Amniotic stem cell (primary cell): ENCODE measurements at places on chromosomes 4 and X.

DNA sequence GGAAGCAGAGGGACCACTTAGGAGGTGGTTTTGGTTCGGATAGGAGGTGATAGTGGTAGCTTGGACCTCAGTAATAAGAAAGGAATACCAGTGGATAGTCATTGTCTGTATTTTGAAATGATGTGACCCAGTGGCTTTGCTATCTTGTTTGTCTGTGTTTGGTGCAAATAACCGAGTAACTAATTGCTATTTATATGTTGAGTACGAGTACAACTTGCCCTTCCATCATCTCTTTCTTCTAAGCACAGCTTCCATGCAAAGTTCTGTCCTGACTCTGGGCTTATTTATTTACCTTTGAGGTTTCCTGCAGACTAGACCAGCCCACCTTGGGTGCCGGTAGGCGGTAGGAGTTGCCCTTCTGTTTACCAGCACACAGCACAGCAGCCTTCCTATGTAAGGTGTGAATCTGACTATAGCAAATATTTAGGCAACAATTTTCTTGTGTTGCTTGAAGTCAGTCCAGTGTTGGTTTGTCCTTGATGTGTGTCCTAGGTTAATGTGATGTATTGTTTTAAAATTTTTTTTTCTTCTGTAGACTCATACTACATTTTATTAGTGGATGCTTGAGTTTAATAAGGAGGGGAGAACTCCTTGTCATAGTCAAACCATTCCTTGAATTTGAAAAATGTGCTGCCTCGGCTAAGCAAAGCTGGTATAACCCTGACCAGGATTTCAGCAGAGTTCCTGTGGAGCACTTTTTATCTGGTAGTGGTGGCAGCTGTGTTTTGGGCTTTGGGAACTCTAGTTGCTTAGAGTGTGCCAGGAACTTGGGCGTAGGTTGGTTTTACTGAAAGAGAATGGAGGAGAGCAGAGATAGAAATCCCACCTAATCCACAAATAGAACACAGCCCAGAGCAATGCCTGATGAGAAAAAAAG lies 21.9 kb downstream of the PTTG2 start:
- no peak for DNase-seq

GRCh38 chrX:73922856-73923455 lies 360.0 kb downstream of the CHIC1 start:
- DNase-seq, result no peak

DNA sequence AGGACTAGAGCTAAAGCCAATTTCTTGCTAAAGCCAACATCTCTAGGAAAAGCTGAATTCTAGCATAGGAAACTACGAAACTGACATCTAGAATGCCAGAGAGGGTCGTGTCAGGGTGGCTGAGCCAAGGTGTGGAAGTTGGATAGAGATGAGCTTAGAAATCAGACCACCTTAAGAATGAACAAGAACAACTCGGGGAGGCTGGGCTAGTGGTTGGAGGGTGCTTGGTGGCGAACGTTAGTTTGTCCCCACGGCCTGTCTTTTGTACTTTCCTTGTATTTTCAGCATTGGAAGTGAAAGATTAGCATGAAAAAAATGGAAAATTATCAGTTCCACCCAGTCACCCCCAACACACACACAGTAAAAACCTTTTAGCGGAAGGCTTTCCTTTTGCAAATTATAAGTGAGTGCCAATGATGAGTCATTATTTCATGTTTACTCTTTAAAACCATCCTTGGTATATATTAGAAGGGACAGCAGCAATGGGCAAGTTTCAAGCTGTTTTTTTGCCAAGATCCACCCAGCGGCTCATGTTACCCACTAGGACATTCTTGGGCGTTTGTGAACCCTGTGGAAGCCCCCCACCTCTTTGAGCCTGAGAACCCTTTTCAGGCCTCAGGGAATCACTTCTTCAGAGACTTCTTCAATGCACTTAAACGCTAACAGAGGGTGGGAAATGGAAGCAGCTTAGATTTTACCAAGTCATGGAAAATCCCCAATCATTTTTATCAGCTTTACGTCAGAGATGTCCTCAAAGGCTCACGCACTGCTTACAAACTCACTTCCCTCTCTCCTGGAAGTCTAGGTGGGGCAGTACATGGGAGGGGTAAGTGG lies 4.9 kb upstream of the PPEF1 start:
- no peak for DNase-seq

DNA sequence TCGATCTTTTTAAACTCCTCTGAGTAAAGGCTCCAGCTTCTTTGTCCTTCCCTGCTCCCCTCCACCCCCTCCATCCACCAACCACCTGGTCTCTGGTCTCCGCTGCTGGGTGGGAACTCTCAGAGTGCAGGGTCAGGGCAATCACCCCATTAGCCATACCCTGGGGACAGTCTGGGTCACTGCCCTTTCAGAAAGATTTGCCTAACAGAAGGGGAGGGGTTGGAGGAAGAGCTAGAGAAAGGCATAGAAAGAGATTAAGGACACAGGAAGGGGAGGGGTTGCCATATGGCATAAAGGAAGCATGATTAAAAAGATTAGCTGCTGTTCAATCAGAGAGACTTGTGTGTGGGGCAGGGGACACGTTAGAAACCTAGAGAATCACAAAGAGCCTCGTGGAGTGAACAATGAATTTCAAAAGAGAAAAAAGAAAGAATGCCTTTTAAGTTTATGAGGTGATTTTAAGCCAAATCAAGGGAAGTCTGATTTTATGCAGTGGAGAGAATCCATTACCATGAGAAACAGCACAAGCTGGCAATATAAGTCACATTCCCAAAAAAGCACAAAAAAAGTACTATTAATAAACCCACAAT lies 115.5 kb upstream of the ACSL4 start:
- no peak for DNase-seq

DNA sequence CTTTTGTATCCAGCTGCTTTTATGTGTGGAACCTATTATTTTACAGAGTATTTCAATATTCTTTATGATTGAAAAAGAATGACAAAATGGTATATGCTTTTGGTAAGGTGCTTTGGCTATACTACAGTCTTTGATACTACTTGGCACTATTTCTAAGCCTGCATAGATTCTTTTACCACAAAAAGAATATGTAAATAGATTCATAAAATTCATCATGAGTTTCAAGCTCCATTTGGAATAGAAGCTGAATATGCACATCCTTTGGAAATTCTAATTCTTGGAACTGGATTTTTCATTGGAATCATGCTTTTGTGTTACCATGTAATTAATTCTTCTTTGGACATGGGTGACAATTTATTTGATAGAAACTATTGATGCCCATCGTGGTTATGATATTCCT lies 60.2 kb upstream of the SYTL5 start:
- DNase-seq, result no peak

GRCh38 chr4:19657856-19658255 lies 593.8 kb upstream of the SLIT2 start:
- no peak for DNase-seq

GRCh38 chr4:121792966-121793365 lies 8.2 kb upstream of the EXOSC9 start:
- DNase-seq, result no peak

DNA sequence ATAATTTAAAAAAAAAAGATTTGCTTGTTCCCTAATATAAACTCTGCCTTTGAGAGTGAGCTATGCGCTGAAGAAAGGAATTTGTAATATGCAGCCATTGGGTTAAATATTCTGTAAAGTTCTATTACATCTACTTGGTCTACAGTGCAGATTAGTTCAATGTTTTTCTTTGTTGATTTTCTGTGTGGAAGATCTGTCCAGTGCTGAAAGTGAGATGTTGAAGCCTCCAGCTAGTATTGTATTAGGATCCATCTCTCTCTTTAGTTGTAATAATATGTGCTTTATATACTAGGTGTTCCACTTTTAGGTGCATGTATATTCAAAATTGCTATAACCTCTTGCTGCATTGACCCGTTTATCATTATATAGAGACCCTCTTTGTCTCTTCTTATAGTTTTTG lies 49.8 kb downstream of the MAGEE1 start:
- no peak for DNase-seq

GRCh38 chrX:37454537-37455285 lies 105.5 kb downstream of the PRRG1 start:
- no peak for DNase-seq

- peak; percentile 50 for DNase-seq
Observed at GRCh38 chrX:118726887-118727685, at the start of gene IL13RA1. Gene IL13RA1, plus strand, starts transcription at chrX:118727606. Its CDS starts 33 bp downstream, at chrX:118727639.

GRCh38 chrX:28847423-28847822 lies 260.2 kb downstream of the IL1RAPL1 start:
- no peak for DNase-seq

DNA sequence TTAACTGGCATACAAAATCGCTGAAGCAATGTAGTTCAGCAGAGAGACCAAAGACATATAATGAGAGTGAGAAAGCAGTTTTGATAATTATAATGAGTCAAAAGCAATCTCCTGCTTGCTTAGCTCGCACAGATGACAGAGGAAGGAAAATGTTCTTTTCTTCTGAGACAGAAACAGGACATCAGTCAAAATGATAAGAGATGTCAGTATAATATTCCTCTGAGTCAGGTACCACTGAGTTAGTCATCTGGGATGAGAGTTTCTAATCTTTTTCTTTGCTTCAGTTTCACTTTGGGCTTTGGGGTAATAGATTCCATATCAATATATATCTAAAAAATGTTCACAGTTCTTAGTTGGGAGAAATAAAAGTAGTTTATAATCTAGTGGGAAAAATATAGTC lies 387.2 kb downstream of the PCDH7 start:
- no peak for DNase-seq

DNA sequence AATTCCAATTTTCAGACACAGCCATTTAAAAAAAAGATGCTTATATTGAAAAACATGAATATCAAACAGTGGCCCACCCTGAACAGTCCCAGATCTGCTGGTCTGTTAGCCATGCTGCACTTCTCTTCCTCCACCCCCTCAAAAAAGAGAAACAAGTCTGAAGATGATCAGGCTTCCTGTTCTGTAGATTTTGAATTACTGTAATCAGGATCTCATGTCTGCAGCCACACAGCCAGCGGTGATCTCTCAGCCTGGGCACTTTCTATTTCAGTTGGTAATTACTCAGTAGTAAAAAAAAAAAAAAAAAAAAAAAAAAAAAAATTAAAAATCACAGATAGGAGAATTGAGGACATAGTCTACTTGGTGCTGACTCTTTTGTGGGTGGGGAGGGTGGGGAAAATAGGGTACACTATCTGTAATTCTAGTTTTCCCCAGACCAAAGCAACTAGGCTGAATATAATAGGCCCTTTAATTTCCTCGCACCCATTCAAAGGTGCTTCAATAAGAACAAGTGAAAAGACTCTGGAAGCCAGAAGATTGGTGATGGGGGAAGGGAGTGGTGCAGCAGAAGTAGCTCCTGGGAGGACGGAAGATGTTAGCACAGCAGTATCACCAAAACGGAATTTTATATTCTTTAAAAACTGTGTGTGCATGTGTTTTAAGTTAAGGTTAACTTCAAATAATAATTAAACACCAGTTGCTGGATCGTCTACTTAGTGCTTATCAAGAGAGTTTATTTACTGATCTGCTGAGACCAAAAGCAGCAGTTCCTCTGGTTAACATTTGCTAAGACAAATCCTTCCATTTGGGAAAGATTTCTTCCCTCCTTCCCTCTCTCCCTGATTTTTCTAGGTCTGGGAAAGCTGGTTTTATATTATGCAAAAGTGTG lies 47.0 kb downstream of the SPRY1 start:
- no peak for DNase-seq

GRCh38 chr4:151659601-151660364 lies 101.0 kb downstream of the GATB start:
- DNase-seq, result no peak

DNA sequence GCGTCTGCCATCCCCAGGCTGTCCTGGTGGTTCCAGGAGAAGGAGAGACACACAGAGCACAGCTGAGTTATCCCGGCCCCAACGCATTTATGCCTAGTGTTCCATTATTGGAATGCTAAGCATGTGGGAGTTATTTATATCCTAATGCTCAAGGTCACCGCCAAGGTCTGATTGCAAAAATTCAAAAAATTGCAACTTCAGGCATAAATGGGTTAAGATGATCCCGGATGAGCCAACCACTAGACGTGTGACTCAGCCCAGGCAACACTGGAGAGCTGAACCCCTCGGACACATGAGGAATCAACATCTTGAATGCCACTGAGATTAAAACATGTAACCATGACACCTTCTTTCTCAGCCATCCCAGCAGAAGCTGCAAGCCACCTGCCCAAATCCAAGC lies 3.8 kb upstream of the ZCCHC4 start:
- DNase-seq, result no peak

GRCh38 chr4:44351069-44351468 lies 97.5 kb downstream of the KCTD8 start:
- no peak for DNase-seq

DNA sequence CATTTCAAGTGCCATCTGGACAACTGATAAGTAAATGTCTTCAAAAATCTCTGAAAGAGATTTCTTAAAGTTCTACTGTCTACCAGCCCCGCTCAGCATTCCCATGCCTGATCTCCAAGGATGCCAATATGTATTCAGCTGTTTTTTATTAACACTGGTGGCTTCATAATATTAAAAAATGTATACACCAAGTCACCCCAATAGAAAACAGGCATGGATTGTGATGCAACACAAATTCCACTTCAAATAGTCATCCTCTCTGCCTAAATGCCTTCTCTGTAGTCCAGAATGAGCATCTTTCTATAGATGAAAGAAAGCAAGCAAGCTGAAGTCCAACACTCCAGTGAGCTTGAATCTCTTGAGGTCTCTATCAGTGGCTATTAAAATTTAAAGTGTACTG lies 152.2 kb upstream of the PPARGC1A start:
- no peak for DNase-seq

DNA sequence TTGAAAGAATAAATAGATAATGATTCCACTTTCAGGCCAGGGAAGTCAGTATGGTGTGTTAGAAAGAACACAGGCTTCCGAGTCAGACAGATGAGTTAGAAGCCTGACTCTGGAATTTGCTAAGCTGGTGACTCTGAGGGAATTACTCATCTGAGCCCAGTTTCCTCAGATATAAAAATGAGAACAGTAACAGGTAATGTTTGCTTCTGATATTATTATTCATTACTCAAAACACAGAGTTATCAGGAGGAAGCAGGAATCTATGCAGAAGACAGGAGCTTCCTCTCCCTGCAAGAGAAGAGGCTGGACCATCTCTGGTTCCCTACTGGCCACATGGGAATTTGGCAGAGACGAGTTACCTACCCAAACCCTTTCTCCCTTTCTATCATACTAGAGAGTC lies 163.1 kb downstream of the EVC2 start:
- no peak for DNase-seq

DNA sequence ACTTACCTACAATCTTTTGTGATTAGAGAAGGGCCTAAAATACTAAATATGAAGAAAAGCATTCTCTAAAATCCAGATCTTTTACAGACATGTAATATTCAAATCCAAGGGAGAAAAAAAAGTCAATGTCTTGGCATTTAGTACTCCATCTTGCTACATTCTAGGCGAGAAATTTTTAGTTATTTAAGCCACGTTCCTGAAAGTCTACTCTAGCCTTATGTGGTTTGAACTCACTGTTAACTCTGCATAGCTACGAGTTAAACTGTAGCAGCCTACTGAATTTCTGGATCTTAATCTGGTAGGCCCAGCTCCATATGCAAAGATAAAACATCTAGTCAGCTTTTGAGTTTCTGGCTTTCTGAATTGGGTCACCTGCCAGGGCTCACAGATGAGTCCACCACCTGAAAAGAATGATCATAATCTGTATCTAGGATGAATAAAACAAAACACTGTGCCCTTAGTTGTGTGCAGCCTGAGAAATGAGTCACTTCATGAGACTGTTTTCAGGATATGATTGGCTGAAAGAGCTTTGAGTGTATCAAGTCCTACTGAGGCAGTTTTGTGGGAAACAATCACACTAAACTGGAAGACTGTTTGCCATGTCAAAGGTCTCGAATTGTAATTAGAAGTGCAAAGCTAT lies 3.2 kb upstream of the NEK1 start:
- no peak for DNase-seq

GRCh38 chr4:25827373-25827772 lies 35.4 kb downstream of the SEL1L3 start:
- DNase-seq, result no peak
